ENCODE measurements at places on chromosomes 12 and 14.

DNA sequence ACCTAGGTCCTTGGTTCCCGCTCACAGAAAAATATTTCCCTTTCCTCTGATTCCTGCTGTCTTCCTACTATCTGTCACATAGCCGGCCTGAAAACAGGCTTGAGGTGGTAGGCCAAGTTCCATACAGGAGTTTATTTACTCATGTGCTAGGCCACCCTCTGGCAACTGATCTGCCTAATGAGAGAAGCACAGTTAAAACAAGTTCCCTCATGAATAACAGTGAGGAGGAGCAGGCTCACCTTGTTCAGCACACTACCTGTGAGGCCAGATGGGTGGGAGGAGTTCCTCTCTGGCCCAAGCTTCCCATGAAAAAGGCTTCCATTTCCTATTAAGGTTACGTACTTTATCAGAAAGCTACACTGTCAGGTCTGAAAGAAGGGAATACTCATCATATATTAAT is 206.0 kb downstream of the MYRFL start:
- DNase-seq, result no peak

DNA sequence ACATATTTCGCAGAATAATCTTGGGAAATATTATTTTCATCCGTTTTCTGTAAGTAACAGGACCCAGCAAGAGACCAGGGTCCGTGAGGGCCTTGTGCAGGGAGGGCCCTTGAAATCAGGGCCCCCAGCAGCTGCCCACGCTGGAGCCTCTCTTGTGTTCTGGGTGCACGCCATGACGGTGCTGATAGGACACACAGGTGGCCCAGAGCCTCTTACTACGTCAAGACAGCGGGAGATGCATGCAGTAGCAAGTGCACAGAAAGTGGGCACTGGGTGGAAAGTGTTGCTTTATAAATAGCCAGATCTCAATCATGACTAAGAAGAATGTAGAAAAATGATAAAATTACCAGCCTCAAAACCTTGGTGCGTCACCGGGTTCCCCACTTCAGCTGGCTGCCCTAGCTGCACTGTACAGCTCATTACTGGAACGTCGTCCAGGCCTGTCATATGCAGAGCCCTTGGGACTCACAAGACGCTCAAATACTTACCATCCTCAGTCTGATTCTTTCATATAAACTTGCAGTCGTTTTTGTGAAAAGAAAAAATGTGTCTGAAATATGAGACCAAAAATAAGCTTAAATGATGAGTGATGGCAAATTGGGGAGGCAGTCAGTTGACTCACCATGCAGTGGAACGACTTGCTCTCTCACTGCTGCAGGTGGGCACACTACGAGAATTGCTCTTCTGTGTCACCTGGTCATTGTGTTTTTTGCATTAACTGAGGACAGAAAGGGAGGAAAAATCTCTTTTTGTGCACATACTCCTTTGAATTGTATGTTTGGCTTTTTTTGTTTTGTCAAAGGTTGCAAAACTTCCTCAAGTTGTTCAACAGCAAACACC is 68.2 kb downstream of the DDX51 start:
- DNase-seq, result no peak

DNA sequence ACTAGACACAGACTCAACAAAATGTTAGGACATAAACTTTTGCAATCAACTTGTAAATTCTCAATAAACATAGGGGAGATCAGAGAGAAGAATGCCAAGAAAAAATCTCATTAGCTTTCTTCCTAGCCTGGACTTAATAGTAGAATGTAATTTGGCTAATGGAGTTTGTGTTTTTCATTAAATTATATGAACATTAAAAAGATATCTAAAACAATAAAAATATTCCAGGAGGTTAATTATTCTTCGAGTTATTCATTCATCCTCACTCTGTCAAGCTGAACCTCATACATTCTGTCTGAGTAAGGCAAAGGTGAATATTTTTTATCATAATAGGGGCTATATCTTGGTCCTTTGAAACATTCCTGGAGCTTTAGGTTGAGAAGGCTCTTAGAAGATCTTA is 551.9 kb upstream of the TBX3 start:
- no peak for DNase-seq

GRCh38 chr12:268483-268840 is 5.8 kb upstream of the SLC6A13 start:
- no peak for DNase-seq

DNA sequence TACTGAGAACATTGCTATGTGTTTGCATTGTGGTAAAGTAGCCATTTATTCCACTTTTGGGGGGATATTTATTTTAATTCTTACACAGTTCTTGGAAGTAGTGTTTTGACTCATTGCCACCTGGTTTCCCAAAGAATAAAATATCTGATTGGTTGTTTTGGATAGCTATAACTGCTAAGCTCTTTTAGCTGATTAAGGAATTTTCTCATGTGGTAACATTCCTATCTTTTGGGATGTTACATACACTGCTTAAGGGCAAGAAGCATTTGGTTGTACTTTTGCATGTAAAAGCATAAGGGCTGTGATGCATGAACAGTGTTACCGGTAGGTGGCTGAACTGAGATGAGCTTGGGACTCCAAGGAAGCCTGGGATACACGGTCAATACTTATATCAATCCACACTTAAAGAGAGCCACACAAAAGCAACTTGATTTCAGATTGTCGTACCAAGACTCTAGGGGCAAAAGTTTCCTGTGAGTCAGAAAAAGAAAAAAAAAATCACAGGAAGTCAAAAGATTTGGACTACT is 71.4 kb upstream of the PRKD1 start:
- no peak for DNase-seq

DNA sequence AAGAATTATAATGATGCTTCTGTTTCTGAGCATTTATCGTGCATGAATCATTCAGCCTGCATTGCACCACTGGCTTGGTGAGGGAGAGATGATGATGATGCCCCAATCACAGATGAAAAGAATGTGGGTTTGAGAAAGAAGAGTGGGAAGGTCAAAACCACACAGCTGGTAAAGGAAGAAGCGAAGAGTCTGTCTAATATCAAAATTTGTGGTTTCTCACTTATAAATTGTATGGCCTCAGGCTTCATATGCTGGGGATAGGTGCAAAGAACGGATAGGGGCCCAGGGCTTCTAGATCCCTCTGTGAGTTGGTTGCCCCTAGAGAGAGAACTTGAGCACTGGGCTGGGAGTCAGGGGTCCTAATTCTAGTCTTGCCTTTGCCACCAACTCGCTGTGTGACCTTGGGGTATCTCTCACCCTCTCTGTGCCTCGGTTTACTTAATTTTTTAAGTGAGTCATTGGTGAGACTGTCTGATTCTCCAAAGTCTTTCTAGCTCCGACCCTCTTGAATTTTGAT is 2.2 kb downstream of the OASL start:
- no peak for DNase-seq

- no peak for DNase-seq
Measured at GRCh38 chr12:25434515-25434914, 118.6 kb downstream of the LMNTD1 start.

DNA sequence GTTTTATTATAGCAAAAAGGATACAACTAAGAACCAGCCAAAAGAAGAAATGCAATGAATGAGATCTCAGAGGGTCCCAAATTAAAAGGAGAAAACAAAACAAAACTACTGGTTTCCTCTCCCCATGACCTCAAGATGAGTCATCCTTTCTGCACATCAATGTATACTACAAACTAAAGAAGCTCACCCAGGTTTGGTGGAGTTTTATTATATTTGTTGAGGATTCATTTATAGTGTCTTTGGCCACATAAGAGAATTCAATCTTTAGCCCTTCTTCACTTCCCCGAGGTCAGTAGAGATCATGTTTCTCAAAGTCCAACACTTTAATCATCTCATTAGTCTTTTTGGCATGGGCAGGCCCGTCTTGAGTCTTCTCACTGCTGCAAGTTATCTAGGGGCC is 210.6 kb downstream of the SLC6A15 start:
- no peak for DNase-seq

DNA sequence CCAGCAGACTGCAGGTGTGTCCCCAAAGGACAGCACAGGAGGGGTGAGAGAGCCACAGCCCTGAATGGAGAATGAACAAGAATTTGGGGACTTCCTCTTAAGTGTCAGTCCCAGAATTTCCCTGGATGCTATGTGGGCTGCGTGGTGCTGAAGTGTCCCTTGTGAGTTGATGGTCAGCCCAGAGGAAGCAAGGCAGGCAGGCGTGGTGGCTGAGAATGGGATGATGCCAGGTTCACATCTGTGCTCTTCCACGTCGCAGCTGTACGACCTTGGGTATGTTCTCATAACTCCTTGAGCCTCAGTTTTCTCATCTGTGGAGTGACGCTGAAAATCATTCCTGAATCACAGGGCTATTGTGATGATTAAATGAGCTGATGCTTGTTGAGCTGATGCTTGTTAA is 62.1 kb upstream of the GPATCH2L start:
- DNase-seq, result no peak

DNA sequence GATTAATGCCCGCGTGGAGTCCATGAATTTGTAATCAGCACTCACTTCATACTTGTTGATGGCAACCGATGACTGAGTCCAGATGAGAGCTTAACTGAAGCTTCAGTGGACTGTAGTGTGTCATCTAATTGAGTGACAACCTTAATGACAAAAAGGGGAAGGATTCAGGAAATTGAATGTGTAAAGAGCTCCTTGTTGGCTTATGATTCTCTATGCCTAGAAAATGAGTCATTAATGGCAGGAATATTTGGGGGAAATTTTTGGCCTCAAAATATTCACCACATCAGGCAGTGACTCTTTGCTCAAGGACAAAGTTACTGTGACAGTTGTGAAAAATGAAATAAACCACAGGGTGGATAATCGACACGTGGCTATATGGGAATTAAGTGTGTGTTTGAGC is 55.3 kb upstream of the STON2 start:
- DNase-seq, result no peak

DNA sequence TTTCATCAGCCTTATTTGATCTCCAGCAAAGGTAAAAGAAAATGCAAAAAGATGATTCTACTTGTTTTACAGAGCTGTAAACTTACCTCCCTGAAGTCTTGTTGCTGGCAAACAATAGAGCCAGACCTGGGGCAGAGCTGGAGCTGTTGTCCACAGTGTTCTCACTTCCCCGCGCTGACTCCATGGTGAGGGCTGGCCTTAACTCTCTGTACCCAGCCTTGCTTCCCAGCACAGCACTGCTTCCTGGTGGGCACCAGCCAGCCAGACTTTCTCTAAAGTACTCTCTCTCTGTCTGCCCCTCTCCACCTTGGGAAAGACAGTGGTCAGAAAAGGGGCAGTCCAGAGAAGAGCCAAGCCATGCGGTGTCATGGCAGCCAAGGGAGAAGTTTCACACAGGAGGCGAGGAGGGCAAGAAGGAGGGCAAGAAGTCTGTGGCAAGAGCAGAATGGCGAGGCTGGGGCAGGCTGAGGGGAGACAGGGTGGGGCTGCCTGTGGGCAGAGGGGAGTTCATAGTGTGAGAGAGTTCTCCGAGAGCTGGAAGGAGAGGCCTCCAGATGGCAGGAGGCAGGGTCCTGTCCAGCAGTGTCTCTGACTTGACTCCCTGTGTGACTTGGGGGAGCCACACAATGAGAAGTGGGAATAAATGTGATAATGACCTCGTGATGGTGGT is 9.3 kb downstream of the EVL start:
- no peak for DNase-seq

GRCh38 chr12:124238886-124239285 is 56.0 kb upstream of the RFLNA start:
- DNase-seq, result no peak

GRCh38 chr12:49061157-49061650 is 610 bp upstream of the KMT2D start:
- DNase-seq, result no peak

GRCh38 chr12:69704357-69704756 is 5.3 kb upstream of the BEST3 start:
- DNase-seq, result no peak

DNA sequence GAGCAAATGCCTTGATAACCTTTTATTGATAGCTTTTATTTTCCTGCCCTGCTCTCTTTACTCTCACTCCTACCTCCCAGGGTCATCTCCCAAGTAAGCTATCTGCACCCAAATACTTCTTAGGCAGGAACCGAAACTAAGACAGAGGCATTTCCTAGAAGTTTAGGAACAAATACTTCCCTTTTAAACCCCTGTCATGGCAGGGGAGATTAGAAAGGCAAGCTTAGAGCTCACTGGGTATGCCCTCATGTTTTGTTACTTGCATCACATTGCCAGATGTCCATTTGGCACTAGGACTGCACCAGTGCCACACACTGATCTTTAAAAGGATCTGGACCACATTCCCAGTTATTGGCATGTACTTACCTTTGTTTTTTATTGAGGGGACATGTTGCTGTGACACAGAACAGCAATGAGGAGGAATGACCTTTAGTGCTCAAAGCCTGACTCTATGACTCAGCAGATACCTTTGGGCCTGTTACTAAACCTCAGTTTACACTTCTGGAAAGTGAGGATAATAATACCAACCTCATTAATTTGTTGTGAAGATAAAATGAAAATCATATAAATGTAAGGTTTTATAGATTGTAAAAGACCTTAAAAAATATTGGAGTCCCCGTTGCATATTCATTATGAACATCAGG is 40.9 kb upstream of the MBIP start:
- no peak for DNase-seq

DNA sequence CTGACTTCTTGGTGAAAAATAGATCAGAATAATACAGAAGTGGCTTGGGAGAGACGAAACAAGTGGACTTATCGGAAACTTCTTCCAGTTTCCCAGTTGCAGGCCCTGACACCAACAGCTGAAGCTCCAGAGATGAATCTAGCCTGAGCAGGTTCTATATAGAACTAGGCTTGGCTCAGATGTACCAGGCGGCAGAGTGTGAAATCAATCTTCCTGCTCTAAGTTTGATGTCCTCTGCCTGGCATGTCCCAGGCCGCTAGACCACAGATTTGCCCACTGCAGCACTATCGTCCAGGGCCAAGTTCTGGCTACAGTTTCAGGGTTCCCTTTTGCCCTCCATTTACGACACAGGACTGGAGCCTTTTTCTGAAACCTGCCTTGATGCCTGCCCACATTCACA is 91.3 kb upstream of the PLEKHA5 start:
- DNase-seq, result no peak

DNA sequence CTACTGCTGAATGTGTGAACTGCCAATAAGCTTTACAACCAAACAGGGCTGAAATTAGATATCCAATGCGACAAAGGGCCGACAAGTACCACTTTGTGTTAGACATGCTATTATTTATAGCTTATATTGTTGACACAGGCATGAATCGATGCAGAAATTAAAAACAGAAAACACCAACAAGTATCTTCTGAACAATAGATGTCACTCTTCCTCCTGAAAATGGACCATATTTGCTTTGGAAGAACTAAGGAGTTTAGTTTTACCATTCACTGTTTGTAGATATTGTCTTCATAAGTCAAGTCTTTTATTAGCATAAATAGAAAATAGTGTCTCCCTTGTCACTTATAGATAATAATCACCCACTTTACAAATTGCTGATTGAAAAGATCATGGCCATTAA is 86.5 kb downstream of the LRIG3 start:
- DNase-seq, result no peak

DNA sequence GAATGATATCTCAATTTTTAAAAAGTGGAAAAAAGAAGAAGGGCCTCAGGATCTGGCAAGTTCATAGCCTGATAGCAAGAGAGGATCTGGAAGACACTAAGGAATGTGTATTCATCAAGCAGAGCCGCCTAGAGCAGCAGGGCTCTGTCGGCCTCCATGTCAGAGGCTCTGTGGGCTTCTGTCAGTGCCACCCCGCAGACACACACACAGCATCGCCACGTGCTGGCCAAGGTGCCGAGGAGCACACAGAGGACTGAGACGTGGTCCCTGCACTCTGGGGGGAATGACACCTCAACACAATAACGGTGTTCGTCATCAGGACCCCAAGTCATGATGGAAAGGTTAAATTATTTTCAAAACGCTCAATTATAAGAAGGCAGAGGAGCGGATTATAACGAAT is 21.3 kb upstream of the PRMT8 start:
- no peak for DNase-seq
